Activated B cell treated with CpG ODN at 0.5 μM for 24 hours (primary cell): ENCODE measurements at places on chromosomes 3 and 15.
A peak's percentile ranks its signal among the peaks of the same experiment; 100 is the strongest.

GRCh38 chr3:188775412-188775811 is 396.4 kb upstream of the TPRG1 start:
- no peaks in the 10 kb centered on the region for H3K27me3 ChIP-seq
- DNase-seq: no peak
- no peaks in the 10 kb centered on the region for H3K4me1 ChIP-seq

DNA sequence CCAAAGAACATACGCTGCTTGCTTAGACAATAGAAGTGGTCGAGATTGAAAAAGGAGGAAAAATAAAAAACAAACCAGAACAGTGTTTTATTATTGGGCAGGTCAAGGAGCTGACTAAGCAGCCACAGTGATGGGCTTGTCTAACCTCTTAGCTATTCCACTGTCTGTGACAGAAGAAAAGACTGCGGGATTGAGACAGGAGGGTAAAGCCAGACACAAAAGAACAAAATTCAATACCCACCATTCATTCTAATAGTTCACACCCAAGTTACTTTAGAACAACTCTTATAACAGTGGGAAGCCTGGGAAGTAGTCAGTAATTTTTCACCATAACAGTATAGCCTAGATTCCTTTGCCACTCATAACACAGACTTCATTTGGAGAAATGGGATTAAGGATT is 435.4 kb downstream of the MFSD1 start:
- H3K36me3 ChIP-seq: no peaks in the 10 kb centered on the region
- H3K27me3 ChIP-seq: peaks cover 11% of the 10 kb centered on the region
- no peak overlapping the region for H3K4me3 ChIP-seq
- H3K27ac ChIP-seq: no peak overlapping the region
- no peak for DNase-seq
- H3K4me1 ChIP-seq: no peaks in the 10 kb centered on the region

- H3K36me3 ChIP-seq: no peaks in the 10 kb centered on the region
- H3K4me3 ChIP-seq: no peak overlapping the region
- no peak for DNase-seq
- H3K27ac ChIP-seq: no peak overlapping the region
- H3K27me3 ChIP-seq: peaks cover 19% of the 10 kb centered on the region
- H3K4me1 ChIP-seq: peaks cover 25% of the 10 kb centered on the region
Observed at GRCh38 chr15:94175420-94175819, 55.9 kb upstream of the MCTP2 start.

- no peaks in the 10 kb centered on the region for H3K27me3 ChIP-seq
- no peak overlapping the region for H3K27ac ChIP-seq
- no peak overlapping the region for H3K4me3 ChIP-seq
- H3K4me1 ChIP-seq: no peaks in the 10 kb centered on the region
Observed at GRCh38 chr3:117556646-117557407, 847.2 kb downstream of the TUSC7 start.

GRCh38 chr3:70554170-70554569 is 241.7 kb upstream of the MDFIC2 start:
- no peak overlapping the region for H3K4me3 ChIP-seq
- no peaks in the 10 kb centered on the region for H3K36me3 ChIP-seq

GRCh38 chr15:30929982-30930381 is 26.3 kb downstream of the FAN1 start:
- no peaks in the 10 kb centered on the region for H3K27me3 ChIP-seq
- no peak for DNase-seq
- H3K27ac ChIP-seq: no peak overlapping the region
- H3K36me3 ChIP-seq: peaks cover 68% of the 10 kb centered on the region

GRCh38 chr3:11587766-11588165 is 55.9 kb downstream of the VGLL4 start:
- H3K27me3 ChIP-seq: no peaks in the 10 kb centered on the region
- no peak for DNase-seq
- H3K27ac ChIP-seq: no peak overlapping the region
- peaks cover 35% of the 10 kb centered on the region for H3K36me3 ChIP-seq
- peaks cover 17% of the 10 kb centered on the region for H3K4me1 ChIP-seq
- no peak overlapping the region for H3K4me3 ChIP-seq

DNA sequence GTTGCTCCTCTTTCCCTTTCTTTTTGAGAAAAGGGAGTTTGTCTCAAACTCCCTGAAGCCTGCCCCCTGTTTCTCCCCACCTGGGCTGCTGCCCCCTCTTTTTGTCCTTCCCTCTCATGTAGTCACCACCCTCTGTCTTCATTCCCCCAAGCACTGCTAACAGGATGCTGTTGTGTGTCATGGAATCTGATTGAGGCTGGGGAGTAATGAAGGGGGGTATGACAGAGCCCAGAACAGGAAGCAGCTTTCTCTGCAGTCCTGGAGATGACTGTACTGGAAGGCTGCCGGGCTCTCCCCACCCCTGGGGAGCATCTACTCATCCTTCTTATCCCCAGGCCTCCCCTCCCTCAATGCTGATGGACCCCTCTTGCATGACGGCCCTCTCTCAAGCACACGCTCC is 181.6 kb downstream of the ABHD5 start:
- H3K36me3 ChIP-seq: no peaks in the 10 kb centered on the region
- no peak overlapping the region for H3K4me3 ChIP-seq
- no peak for DNase-seq

- peak overlapping the region; percentile 90 for H3K27ac ChIP-seq
- DNase-seq: no peak
- peaks cover 48% of the 10 kb centered on the region for H3K4me1 ChIP-seq
- H3K27me3 ChIP-seq: no peaks in the 10 kb centered on the region
- H3K4me3 ChIP-seq: peak overlapping the region; percentile 88
Observed at GRCh38 chr3:119292666-119293065, 1.5 kb upstream of the ARHGAP31 start.

DNA sequence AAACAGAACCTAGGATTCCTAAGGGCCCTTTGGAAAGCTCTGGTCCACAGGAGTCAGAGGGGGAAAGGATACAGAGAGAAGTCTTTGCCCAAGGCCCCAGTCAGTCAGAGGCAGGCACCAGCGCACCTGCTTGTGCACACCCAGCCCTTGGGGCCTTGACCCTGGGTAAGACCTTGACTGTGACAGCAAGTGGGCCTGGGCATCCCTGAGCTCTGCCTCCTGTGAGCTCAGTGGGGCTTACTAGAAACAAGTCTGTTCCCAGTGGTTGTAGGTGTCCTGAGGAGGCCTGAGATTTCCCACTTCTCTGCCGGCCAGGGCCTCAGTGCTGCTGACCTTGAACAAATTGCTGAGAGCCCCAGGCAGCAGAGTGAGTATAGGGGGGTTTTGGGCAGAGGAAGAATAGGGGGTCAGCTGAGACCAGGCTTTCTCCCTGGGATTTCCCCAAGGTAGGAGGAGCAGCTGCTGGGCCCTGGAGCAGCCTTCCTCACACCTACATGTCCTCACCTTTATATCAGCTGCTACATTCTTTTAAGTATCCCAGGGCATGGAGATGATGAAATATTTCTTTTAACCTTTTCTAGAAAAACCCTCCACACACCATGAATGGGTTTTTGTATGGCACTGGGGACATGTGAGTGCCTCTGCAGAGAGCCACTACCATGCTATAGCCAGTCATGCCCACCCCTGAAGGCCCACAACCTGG is 9.7 kb upstream of the DAG1 start:
- H3K27ac ChIP-seq: no peak overlapping the region
- DNase-seq: no peak
- H3K4me3 ChIP-seq: no peak overlapping the region
- no peaks in the 10 kb centered on the region for H3K4me1 ChIP-seq

DNA sequence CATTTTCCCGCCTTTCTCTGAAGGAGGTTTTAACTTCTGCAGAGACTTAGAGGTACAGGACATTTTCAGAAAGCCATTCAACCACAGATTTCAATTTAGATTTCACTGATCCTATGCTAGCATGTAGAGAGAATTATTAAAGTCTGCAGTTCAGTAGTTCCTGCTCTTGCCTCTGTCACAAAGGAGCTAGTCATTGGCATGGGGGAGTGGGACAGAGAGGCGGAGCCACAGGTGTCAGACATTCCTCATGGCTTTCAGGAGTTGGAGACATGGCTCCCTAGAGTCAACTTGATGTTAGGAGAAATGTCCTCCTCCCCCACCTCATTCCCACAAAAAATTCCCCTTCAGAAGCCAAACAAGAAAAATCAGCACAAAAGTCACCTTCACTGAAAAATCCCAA is 66.0 kb upstream of the SIAH2 start:
- H3K4me3 ChIP-seq: no peak overlapping the region
- no peaks in the 10 kb centered on the region for H3K4me1 ChIP-seq
- peaks cover 4% of the 10 kb centered on the region for H3K27me3 ChIP-seq
- H3K36me3 ChIP-seq: no peaks in the 10 kb centered on the region
- no peak overlapping the region for H3K27ac ChIP-seq

GRCh38 chr3:70247955-70248354 is 64.5 kb downstream of the MDFIC2 start:
- H3K36me3 ChIP-seq: no peaks in the 10 kb centered on the region
- no peak overlapping the region for H3K27ac ChIP-seq
- no peaks in the 10 kb centered on the region for H3K4me1 ChIP-seq
- no peak overlapping the region for H3K4me3 ChIP-seq

GRCh38 chr3:59257506-59257905 is 207.7 kb upstream of the CFAP20DC start:
- no peak overlapping the region for H3K4me3 ChIP-seq
- H3K27me3 ChIP-seq: no peaks in the 10 kb centered on the region
- no peaks in the 10 kb centered on the region for H3K36me3 ChIP-seq
- H3K4me1 ChIP-seq: peaks cover 14% of the 10 kb centered on the region

DNA sequence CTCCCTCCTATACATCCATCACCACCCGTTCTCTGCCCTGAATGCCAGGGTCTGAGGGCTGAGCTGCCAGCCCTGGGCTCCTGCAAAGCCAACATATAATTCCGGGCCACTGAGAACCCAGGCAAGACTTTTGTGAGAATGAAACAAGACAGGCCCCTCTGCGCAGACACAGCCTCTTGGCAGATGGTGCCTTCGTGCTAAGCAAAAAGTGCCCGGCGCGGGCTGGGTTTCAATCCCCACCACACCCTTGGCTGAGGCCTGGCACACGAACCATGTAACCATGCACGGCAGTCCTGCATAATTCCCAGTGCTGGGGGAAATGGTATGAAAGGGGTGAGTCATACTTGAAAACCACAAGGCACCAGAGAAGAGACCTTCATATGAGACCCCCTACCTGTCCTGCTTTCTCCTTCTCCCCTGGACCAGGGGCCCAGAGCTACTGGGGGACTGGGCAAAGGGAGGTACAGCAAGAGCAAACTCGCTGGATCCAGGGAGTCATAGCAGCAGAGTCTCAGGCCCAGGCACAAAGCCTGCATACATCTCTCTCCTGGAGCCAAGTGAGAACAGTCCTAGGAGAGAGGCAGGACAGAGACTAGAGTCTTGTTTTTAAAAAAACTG is 26.1 kb upstream of the LOXL1 start:
- H3K4me3 ChIP-seq: no peak overlapping the region
- DNase-seq: no peak
- no peak overlapping the region for H3K27ac ChIP-seq
- H3K36me3 ChIP-seq: no peaks in the 10 kb centered on the region

DNA sequence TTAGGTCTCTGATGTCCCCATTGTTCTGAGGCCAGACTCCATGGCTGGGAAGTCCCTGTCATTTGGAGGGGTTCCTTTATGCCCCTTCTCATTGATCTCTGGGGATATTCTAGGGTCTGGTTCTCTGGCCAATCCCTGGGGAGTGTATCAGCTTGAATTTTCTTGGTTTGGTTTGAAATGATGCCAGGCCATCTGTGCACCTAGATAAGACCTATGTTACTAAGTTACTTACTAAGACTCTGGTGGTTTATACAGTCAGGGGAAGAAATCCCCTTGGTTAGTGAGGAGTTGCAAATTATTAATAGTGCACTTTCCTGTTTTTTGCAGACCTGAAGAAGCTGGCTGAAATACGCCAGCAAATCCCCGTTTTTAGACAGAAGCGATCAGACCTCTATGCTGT is 20.3 kb downstream of the NIT2 start:
- H3K4me3 ChIP-seq: no peak overlapping the region
- peaks cover 79% of the 10 kb centered on the region for H3K36me3 ChIP-seq
- H3K27ac ChIP-seq: no peak overlapping the region
- H3K27me3 ChIP-seq: no peaks in the 10 kb centered on the region
- no peaks in the 10 kb centered on the region for H3K4me1 ChIP-seq
- DNase-seq: no peak

- H3K27ac ChIP-seq: no peak overlapping the region
- no peaks in the 10 kb centered on the region for H3K36me3 ChIP-seq
- no peak for DNase-seq
Observed at GRCh38 chr3:181880331-181880730, 168.6 kb downstream of the SOX2 start.

DNA sequence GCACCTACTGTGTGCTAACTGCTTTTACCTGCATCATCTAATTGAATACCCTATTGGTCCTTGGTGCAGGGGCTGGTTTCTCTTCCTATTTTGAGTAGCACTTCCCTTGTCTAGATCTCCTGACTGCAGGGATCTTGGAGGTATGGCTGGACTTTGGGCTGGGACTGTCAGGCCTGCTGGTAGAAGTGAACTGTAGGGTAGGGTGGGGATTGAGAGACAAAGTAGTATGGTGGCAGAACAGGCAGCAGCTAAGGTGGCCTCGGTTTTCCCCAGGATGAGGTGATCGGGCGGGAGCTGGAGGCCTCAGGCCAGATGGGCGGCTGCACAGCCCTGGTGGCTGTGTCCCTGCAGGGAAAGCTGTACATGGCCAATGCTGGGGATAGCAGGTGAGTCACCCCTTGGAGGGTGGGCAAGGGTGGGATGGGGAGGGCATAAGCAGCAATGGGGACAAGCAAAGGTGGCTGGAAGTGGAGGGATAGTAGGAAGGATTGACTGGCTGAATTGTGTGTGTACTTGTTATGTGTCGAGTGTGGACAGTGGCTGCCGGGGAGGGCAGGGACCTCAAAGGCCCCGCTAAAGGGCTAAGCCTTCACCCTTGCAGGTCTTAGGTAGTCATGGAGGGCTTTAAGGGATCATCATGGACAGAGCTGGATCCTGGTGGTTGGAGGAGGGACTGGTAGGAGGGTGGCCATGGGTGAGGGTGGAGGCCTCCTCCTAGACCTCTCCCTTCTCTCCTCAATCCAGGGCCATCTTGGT is 2.0 kb downstream of the PPM1M start:
- DNase-seq: no peak
- no peaks in the 10 kb centered on the region for H3K27me3 ChIP-seq
- H3K36me3 ChIP-seq: peaks cover 36% of the 10 kb centered on the region
- peaks cover 59% of the 10 kb centered on the region for H3K4me1 ChIP-seq
- H3K27ac ChIP-seq: peak overlapping the region; percentile 68

GRCh38 chr3:194313560-194314387 is 37.4 kb downstream of the CPN2 start:
- H3K4me3 ChIP-seq: no peak overlapping the region
- peaks cover 28% of the 10 kb centered on the region for H3K4me1 ChIP-seq
- H3K27me3 ChIP-seq: peaks cover 25% of the 10 kb centered on the region
- H3K36me3 ChIP-seq: no peaks in the 10 kb centered on the region
